ENCODE measurements at places on chromosomes 7 and 10.
A peak's percentile ranks its signal among the peaks of the same experiment; 100 is the strongest.

DNA sequence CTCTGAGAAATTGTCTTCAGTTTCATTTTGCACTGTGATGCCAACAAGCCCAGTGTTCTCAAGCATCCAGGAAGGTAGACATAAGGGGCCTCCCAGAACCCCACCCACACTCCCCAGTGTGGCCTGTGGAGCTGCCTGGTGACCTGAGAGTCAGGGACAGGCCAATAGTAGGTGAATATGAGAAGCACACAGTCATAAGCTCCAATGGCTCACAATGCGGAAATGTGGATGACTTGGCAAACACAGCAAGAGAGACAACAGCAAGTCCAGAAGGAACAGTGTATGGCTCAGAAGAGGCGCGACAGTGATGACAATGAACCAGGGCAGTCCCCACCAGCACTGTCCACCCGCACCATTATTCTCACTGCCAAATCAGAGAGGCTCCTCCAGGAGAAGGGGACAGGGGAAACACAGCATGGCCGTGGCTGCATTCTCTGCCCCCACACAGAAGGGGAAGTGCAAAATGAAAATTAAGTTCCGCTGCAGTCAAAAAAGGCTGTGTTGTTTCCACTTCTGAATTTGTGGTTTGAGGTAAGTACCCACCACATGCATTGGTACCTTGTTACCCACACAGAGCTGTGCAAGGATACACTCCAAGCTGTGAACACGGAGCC, 419.8 kb downstream of the GRID1 start:
- DNase-seq: peak; percentile 32

- DNase-seq: no peak
Observed at GRCh38 chr10:79163666-79163975, 94.9 kb downstream of the ZMIZ1 start.

- DNase-seq: no peak
Observed at GRCh38 chr7:130272381-130273080, 5.9 kb downstream of the CPA2 start.

- DNase-seq: no peak
Observed at GRCh38 chr10:28492116-28492920, 40.6 kb upstream of the WAC start.

DNA sequence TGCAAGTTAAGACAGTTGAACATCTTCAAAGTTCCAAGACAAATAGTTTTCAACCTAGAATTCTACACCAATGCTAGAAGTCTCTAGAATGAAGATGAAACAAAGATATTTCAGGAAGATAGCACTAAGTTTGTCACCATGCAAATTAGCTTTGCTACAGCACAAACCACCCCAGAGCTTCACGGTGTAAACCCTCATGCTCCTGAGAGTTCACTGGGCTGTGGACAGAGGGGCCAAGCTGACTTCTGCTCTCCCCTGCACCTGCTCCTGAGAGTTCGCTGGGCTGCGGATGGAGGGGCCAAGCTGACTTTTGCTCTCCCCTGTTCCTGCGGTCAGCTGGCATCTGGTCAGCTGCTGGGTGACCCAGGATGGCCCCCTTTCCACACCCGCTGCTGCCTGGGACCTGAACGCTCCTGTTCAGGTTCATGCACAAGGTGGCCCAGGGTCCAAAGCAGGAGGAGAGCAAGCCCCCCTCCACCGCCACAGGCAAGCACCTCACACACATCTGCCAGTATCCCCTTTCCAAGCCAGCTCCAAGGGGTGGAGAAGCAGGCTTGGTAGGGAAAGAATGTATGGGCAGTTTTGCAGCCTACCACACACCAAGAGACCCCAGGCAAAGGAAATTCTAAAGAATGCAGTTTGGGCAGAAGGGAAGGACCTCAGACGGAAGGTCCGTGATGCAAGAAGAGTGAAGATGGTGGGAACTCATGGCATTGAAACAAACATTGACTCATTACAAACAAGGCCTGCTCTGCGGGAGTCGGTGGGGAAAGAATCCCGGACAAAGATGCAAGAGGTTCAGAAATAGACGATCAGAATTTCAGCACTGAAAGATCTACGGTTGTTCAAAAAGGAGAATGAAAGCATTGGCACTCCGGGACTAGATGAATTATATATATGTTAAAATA, 137.8 kb upstream of the PPP2R2D start:
- no peak for DNase-seq

DNA sequence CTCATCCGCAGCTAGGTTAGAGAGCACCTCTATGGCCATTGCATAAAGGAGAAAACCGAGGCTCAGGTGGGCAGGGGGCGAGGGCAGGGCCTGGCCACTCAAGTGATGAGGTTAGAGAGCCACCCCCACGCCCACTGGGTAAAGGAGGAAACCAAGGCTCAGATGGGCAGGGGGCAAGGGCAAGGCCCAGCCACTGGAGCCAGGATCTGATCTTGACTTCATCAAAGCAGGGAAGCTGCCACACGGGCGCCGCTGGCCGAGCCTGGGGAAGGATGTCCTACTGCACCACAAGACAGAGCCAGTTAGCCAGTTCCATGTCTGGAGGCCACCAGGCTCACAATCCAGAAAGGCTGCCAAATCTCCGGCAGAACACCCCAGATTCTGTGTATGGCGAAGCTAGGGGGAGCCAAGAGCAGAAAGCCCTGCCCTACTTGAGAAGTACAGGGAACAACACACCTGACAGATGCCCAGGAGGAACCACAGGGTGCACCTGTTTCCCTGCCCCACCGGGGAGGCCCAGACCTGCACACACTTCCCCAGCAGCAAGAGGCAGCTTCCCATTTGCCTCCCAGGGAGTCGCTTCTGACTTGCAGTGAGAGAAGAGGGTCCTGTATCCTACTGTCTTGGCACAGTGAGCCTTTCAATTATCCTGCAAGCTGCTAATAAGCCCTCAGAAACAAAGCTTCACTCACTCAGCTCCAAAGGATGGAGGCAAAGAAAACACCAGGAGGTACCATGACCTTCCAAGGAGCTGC, 101.9 kb downstream of the TNS3 start:
- DNase-seq: no peak

DNA sequence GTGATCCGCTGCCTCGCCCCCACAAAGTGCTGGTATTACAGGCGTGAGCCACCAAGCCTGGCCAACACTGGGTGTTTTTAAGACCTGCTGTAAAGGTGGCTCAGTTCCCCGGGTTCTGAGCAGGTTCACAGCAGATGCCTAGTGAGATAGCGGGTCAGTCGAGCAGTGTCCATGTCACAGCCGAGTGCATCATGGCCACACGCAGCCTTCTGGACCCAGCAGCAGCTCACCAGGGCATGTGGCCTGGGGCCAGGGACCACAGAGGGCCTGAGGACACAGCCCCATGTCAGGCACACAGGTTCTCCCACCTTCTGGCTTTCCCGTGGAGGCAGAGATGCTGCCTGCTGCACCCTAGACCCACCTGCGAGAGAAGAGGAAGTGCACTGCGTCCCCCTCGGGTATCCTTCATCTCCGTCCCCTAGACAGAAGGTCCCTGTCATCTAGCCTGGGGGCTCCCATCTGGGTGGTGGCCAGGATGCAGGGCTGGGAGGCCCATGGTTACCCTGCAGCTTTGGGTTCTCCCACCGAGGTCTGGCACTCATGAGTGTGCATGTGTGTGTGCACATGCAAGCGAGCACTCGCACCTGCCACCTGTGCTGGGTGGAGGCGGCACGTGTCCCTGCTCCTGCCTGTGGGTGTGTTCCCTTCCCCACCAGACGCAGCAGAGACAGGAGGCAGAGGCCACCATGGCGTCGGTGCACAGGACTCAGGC, 98.6 kb downstream of the NKX6-2 start:
- DNase-seq: no peak

GRCh38 chr7:140643416-140643815, 2.8 kb upstream of the DENND2A start:
- DNase-seq: no peak

DNA sequence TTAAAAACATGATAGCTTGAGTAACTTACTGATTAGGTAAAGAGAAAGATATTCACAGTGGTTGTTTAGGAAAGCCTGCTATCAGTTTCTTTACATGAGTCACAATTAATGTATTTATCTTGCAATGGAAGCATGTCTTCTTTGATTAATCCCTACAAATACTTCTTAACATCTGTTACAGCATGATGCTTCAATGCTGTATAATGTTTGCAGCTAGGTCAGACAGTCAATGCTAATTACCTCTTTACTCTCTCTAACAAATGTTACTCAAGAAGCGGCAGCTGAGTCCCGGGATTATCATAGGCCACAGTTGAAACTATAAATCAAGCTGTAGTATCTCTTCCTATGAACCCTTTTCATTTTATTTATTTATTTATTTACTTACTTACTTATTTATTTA, 33.2 kb downstream of the ACBD5 start:
- DNase-seq: no peak

DNA sequence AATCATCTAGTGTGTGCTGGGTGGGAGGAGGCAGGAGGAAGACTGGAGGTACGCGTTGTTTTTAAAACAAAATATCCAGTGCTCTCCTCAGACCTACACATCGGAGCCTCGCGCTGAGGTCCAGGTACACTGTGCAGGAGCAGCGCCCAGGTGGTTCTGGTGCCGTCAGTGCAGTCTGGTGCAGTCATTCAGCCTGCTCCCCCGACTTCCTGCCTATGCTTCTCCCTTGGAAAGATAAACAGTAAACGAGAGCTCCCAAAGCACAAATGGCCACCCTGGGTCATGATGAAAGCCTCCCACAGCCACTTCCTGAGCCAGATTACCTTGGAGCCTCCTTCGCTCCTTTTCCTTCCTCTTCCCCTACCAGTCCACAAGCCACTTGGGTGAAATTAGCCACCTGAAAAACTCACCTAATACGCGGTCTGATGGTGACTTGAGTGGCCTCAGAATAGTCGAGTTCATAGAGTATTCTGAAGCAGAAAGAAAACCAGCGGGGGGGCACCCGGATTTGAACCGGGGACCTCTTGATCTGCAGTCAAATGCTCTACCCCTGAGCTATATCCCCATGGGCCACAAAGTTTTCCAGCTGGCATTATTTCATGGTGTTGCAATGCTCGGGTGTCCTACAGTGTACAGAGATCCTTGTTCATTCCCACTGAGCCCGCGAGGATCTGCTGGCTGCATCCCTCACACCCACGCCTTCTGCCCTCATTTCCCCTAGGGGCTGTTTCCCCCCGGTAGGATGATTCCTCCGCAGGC, 82.5 kb downstream of the ZNF467 start:
- DNase-seq: no peak

DNA sequence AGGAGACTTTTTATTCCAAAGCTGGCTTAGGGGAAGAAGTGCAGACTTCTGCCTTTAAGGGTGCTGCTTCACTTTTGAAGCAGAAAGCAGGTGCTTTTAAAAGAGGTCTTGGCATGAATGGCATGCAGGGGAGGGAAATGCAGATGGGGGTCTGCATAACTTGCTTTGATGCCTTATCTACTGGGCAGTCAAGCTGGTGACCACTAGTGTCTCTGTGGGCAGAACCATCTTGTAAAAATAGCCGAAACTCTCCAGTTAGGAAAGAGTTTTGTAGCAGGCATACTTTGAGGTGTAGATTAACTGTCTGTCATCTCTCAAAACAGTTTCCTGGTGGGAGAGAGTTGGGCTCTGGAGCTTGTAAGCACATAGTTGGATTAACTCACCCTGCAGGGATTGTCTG, 9.9 kb upstream of the CTNNA3 start:
- no peak for DNase-seq

GRCh38 chr7:4959306-4959705, 319 bp upstream of the MMD2 start:
- no peak for DNase-seq

- no peak for DNase-seq
Observed at GRCh38 chr7:42210333-42210732, 26.7 kb downstream of the GLI3 start.

DNA sequence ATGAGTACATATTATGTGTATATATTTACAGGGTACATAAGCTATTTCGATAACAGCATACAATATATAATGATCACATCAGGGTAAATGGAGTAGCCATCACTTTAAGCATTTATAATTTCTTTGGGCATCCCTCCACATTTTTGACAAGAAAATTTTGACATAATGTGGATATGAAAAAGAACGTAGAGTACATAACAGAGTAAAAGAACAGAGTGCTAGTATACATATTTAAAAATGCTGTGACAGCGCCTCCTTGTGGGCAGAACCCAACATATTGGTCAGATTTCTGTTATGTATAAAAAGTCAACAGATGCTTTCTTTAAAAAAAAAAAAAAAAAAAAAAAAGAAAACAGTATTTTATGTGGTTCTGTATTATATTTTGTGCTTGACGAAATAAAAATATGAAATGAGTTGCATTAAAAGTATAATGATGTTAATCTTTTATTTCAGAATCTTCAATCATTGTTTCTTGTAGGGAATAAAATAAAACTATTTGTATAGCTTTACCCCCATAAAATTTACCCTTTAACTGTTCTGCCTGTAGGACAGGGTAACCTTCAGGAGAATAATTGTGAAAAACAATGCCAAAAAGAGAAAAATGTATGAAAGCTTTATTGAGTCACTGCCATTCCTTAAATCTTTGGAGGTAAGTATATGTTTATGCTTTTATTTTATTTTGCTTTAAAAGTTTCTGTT, 18.3 kb upstream of the HBP1 start:
- no peak for DNase-seq

GRCh38 chr10:49255883-49256282, 43.1 kb upstream of the C10orf71 start:
- no peak for DNase-seq

DNA sequence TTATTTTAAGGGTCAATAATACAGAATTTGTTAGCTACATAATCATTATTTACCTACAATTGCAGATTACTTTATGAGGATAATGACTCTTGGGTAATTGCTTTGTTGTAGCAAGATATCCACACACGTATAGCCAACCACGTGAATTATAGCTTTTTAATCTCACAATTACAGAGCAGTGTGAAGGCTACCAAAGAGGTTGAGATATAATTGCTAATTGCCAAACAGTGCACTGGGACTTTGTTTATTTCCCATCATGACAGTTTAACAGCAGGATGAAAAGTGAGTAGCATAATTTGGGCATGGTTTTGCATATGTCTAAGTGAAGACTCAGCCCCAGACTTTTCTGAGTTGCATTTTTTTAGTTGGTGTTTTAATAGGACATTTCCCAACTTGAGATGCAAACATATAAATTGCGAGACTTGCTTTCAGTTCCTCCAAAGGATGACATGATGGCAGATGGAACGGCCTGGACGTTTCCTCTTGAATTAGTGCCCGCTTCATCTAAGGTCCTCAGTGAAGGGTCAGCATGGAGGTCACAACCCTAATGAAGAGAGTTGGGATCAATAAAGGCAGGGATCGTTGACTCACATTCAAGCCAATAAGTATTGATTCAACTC, 180.7 kb upstream of the GPR26 start:
- no peak for DNase-seq

GRCh38 chr7:135204341-135204749, 7.0 kb downstream of the WDR91 start:
- DNase-seq: no peak

DNA sequence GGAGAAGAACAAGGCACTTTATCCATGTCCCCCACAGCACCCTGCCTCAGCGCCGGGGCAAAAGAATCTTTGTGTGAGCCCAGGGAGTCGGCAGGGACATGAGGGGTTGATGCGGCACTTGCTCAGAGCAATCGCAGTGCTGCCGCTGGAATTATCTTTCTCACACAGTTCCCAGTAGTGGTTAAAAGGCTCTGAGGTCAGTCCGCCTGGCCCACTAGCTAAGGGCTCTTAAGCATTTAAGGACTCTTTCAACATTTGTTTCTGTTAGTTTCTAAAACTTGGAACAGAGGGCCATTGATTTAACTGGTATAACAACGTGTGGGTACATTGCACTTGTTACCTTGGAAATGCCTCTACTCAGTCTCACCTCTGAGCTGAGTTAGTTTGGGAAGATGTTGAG, 208.0 kb upstream of the C7orf33 start:
- DNase-seq: no peak

GRCh38 chr7:27409311-27409710, 166.7 kb downstream of the EVX1 start:
- DNase-seq: no peak

- no peak for DNase-seq
Observed at GRCh38 chr7:119888251-119888650, 384.7 kb upstream of the KCND2 start.

- DNase-seq: no peak
Observed at GRCh38 chr10:97050205-97050745, 135.5 kb downstream of the SLIT1 start.
